M059J (cell line): ENCODE measurements at places on chromosomes 2 and 18.
A peak's percentile ranks its signal among the peaks of the same experiment; 100 is the strongest.

GRCh38 chr18:70037431-70038061 lies 89.9 kb upstream of the CD226 start:
- DNase-seq: peak; percentile 12

GRCh38 chr2:8984855-8985254 lies 18.6 kb downstream of the MBOAT2 start:
- no peak for DNase-seq

GRCh38 chr2:109528811-109529501 lies 84.8 kb downstream of the SEPTIN10 start:
- DNase-seq: no peak

DNA sequence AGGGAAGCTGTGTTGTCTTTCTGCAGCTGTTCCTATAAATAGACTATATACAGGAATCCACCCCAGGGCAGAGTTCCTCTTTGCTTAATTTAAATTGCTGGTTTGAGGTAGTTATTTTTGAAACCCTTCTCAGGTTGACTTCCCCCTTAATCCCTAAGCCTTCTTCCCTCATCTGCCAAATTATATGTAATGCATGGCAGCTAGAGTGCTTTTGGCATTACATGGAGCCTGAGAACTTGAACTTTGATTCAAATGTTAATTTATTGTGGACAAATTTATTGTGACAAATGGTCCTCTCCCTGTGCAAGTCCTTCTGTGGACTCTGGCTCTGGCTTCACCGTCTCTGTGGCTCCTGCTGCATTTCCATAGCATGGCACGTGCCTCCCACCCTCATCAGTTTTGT lies 29.2 kb downstream of the MYO1B start:
- DNase-seq: no peak

GRCh38 chr2:196804381-196804780 lies 4.8 kb downstream of the C2orf66 start:
- DNase-seq: no peak

- DNase-seq: no peak
Measured at GRCh38 chr2:210440206-210440605, 36.4 kb downstream of the LANCL1 start.

DNA sequence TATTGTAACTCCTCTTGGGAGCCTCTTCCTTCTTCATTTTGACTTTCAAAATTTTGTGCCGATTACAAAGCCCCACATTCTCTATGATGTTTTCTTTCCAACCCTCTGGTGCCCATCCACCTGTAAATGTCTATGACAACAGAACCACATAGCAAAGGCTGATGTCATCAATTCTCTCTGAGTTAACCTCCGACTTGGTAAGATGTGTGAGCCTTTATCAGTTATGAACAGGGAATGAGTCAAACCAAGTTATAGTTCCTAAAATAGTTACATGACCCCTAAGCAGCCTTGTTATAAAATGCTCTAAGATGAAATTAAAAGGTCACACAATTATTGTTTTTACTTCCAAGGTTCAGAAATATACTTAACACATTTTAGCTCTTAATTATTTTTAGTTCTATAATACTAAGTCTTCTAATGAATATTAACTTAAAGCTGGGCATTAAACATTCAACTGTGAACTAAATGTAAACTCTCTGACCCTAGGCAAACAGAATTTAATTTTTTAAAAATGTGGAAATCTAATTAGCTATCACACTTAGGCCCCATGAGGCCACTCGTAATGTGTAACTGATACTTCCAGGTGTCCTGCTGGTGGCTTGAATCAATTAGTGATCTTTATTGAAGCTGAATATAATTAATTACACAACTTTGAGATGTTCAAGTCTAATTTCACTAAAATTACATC lies 102.3 kb upstream of the CYRIA start:
- DNase-seq: no peak

DNA sequence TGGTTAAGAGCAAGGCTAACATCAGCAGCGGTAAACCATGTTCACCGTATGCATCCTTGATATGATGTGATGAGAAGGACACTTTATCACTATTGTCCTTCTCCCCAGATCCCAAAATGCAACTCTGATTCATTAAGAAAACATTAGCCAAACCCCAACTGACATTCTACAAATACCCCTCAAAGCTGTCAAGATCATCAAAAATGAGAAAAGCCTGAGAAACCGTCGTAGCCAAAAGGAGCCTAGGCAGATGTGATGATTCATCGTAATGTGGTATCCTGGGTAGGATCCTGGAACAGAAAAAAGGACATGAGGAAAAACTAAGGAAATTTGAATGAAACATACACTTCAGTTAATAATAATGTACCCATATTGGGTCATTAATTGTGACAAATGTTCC lies 67.3 kb upstream of the ST6GAL2 start:
- DNase-seq: peak; percentile 7

- no peak for DNase-seq
Measured at GRCh38 chr2:84800194-84800805, 80.6 kb downstream of the TRABD2A start.

DNA sequence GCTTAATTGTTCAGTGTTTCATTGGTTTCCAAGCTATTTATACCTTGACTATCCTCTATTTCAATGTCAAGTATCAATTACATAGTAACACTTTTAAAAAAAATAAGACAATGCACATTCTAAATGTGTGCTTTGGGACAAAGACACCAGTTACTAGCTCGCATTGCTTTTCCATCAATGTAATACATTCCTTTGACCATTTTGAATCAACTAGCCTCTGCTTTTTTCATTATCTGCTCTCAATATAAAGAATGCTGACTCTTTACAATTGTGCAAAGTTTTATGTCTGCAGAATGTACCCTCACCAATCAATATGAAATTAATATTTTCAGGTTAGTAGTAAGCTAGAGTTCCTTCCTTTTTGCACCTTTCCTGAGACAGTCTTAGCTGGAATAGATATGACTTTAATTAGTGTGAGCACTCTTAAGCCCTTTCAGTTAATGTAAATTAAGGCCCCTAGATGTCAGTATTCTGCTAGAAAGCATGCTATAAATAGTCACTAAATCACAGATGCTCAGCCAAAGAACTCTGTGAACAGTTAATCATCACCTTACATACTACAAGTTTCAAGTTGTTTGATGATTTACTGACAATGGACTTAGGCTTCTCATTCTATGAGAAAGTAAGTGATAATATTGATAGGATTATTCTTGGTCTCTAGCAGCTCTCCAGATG lies 413.6 kb downstream of the PTH2R start:
- no peak for DNase-seq

DNA sequence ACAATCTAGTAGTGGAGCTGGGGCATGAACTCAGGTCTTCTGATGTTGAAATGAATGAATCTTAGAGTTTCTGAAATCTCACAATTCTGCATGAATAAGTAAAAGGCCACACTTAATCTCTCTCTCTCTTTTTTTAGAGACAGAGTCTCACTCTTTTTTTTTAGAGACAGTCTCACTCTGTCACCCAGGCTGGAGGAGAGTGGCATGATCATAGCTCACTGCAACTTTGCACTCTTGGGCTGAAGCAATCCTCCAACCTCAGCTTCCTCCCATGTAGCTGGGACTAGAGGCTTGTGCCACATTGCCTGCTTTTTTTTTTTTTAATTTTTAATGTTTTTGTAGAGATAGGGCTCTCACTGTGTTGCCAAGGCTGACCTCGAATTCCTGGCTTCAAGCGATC lies 68.9 kb upstream of the THOC1 start:
- DNase-seq: no peak

GRCh38 chr2:44825702-44826101 lies 115.8 kb upstream of the SIX3 start:
- no peak for DNase-seq

GRCh38 chr2:148638543-148638942 lies 6.0 kb upstream of the EPC2 start:
- DNase-seq: no peak

GRCh38 chr2:134704173-134704572 lies 14.6 kb downstream of the TMEM163 start:
- no peak for DNase-seq

GRCh38 chr18:45856531-45856930 lies 31.1 kb downstream of the SIGLEC15 start:
- no peak for DNase-seq

- DNase-seq: no peak
Measured at GRCh38 chr2:85066006-85066740, 67.0 kb upstream of the TCF7L1 start.

- DNase-seq: no peak
Measured at GRCh38 chr2:27074738-27075565, 3.5 kb upstream of the EMILIN1 start.

GRCh38 chr2:213199871-213200270 lies 48.5 kb upstream of the IKZF2 start:
- peak; percentile 57 for DNase-seq

GRCh38 chr2:162092008-162092390 lies 18.0 kb upstream of the DPP4 start:
- no peak for DNase-seq

GRCh38 chr2:188902901-188903491 lies 71.2 kb upstream of the COL3A1 start:
- peak; percentile 54 for DNase-seq

- DNase-seq: no peak
Measured at GRCh38 chr2:239262484-239263230, 138.2 kb downstream of the HDAC4 start.

DNA sequence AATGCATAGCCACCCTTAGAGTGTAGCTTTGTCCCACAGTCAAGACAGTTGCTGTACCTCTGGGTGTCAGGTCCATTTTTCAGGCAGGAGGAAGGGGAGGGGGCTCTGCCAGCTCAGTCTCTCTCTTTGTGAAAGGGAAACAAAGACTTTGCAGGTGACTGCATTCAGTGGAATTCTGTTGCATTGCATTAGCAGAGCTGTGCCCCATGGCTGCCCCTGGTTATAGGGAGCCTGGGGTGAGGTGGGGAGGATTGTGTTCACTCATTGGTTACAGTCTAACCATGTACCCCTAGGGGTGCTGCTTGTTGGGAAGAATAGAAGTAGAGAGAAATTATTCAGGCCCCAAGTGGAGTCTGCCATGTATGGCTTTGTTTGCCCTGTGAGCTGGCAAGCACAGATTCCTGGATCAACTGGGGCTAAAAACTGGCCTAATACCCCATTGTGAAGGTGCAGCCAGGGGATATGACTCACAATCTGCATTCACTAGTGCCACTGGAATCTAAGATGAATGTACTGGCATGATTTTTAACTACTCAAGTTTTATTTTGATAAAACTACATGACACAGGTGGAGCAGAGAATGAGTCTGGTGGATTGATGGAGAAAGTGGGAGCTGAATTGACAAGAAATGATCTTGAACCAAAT lies 118.4 kb downstream of the SH3BP4 start:
- peak; percentile 69 for DNase-seq

DNA sequence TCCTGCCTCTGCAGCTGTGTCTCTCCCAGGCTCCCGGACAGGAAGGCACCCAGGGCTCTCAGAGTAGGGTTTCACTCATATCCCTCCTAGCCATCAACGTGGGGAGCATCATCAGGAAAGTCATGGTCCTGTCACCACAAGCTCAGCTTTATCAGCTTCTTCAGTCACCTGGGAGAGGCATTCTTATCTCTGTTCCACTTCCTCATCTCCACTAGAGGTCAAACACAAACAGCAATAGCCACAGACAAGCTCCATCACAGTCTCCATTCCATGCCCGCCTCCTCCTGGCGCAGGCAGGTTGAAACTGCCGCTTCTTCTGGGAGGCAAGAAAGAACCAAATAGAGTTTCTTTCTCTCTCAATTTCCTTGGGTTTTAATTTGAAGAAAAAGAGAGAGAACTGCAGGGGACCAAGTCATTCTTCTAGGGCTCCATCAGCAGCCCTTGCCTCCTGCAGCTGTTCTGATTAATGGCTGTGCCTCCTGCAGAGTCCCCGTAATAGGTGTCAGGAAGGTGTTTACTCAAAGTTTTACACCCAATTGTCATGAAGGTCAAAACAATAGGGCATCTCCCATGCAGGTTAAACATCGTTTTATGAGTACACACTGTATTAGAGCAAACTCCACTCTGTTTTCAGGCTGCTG lies 377.9 kb downstream of the TMEM182 start:
- DNase-seq: no peak

GRCh38 chr2:30277582-30277981 lies 46.2 kb downstream of the LBH start:
- no peak for DNase-seq

DNA sequence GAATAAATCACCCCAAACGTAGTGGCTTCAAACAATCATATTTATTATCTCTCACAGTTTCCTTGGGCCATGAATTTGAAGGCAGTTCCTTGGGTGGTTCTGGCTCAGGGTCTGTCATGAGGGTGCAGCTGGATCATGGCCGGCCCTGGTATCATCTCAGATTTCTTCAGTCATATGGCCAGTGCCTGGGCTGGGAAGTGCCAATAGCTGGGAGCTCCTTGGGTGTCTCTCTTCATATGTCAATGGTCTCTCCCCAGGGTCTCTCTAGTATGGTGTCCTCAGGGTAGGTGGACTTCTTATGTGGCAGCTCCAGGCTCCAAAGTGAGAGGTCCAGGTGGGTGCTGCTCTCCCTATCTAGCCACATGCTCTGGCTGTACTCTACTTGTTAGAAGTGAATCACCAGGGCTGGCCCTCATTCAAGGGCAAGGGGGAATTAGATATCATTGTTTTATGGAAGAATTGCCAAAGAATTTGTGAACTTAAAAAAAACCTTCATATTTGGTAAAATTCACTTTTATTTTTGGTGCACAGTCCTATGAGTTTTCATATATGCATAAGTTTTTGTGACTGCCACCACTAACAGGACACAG lies 15.4 kb downstream of the FHOD3 start:
- no peak for DNase-seq

- no peak for DNase-seq
Measured at GRCh38 chr2:129812071-129812470, 167.4 kb upstream of the RAB6C start.

GRCh38 chr2:217661378-217661777 lies 341.4 kb downstream of the TNS1 start:
- DNase-seq: no peak
